Hippocampal formation (tissue), 2 donors: ENCODE measurements at places on chromosomes 7 and 10.

- DNase-seq, result no peak
Measured at GRCh38 chr10:132882069-132882951, 60.1 kb downstream of the CFAP46 start.

- DNase-seq, result no peak
Measured at GRCh38 chr10:121081306-121081705, 230.1 kb downstream of the WDR11 start.

DNA sequence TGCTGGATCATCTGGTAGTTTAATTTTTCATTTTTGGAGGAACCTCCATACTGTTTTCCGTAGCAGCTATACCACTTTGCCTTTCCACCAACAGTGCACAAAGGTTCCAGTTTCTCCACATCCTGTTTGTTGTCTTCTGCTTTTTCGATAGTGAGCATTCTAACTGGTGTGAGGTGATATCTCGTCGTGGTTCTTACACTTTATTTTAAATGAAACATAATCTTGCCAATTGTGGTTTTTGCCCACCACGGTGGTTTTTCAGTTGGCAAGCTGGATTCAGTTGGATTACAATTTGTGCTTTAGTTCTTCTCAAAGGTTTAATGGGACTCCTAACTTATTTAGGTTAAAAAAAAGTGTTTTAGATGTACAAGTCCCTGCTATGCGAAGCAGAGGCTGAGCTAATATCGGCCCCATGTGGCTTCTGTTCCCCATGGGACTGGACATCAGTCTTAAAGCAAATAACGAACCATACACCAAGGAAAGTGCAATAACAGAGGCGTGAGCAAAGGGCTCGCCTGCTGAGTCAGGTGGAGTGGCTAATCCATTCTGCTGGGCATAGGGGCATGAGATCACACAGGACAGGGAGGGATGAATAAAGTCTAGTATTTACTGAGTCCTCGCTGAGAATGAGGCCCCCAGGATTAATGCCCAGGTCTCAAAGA, 153.6 kb downstream of the AOAH start:
- no peak for DNase-seq

GRCh38 chr7:746155-747061, 19.3 kb upstream of the PRKAR1B start:
- DNase-seq, result no peak

GRCh38 chr7:115024276-115024675, 102.4 kb downstream of the MDFIC start:
- no peak for DNase-seq

- no peak for DNase-seq
Measured at GRCh38 chr10:131290781-131291180, 20.7 kb downstream of the TCERG1L start.

DNA sequence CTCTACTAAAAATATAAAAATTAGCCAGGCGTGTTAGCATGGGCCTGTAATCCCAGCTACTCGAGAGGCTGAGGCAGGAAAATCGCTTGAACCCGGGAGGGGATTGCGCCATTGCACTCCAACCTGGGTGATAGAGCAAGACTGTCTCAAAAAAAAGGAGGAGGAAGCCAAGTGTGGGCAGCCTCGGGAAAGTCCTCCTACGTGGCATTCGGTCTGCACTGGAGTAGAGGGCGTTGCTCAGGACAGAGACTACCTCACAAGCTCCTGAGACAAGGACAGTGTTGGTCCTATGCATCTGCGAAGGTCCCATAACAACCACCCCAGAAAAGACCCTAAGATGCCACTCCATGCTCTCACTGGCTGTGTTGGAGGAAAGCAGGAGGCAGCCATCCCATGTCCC, 10.0 kb upstream of the SERPINE1 start:
- no peak for DNase-seq

- DNase-seq, result no peak
Measured at GRCh38 chr7:144102041-144102440, 7.3 kb upstream of the OR2A2 start.

- no peak for DNase-seq
Measured at GRCh38 chr10:105398202-105398601, 757.1 kb downstream of the SORCS3 start.

- no peak for DNase-seq
Measured at GRCh38 chr10:13787015-13787421, 200.3 kb downstream of the PRPF18 start.

DNA sequence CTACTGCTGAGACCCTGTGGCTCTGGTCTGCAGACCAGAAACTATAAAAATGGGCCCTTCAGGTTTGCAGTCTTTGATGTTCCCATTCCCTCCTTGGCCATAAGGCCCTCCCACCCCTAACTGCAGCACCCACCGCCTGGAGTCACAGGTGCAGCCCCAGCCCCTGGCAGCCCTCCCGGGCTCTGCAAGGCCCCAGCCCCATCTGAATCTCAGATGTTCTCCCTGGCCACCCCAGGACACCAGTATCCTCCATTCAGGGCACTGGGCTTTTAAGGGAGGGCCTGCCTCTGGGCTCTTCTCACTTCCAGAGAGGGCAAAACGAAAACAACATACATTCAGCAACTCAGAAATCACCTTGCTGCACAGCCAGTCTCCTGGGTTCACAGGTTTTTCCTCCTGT, 107.7 kb upstream of the RET start:
- no peak for DNase-seq

- DNase-seq, result no peak
Measured at GRCh38 chr7:138854115-138854645, 56.2 kb upstream of the ATP6V0A4 start.

GRCh38 chr10:92757066-92757710, 67.4 kb downstream of the HHEX start:
- DNase-seq, result peak; percentile 56

GRCh38 chr7:144820552-144820951, 15.3 kb downstream of the TPK1 start:
- no peak for DNase-seq

GRCh38 chr10:123133541-123134342, 2.0 kb upstream of the HMX3 start:
- DNase-seq, result no peak

DNA sequence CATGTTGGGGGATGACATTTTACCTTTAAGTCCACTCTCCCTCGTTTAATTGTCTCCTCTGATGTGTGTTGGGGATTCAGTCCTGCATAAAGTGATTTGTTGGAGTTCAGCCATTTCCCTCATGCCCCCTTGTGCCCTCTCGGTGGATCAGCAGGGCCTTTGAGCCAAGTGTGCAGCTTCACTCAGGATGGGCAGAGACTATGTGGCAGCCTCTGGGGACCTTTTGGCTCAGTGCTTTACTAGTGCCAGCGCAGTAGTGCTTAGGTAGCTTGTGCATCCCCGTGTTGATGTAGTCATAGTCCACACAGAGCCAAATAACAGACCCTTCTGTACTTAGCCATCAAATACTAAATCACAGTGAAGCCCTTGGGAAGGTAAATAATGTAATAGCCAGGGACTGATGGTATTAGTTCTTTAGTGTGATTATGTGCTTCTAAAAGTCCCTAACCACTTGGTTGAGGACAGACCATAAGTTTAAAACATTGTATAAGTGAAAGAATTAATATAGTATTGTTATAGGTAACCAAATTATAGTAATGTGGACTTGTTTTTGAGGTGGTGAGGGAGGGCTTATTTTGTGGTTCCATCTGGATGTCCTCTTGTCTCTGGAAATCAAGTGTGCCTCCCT, 11.4 kb downstream of the BUB3 start:
- no peak for DNase-seq

- DNase-seq, result no peak
Measured at GRCh38 chr7:70137126-70137525, 538.9 kb downstream of the AUTS2 start.

DNA sequence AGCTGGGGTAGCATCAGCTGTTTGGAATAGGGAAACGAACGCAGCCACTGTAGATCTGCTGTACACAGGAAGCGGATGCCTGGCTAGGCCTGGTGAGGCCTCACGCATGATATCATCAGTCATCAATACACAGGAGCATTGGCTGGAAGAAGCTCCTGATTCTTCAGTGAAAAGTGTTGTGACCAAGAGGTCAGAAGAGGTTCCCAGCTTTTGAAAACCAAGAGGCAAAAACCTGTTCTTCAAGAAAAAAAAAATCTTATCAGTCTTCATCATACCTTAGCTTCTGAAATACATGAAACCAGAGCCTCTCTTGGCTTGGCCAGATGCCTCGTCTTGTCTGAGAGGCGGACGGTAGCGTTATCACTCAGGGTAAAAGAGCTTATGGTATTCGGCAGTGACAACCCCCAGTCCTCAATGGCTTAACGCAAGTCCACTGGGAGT, 139.3 kb upstream of the TCF7L2 start:
- DNase-seq, result no peak
